ENCODE measurements at places on chromosomes 1 and 21. TPM values are rescaled to one million over a fixed set of nuclear protein-coding genes. Genes with fewer than 3 reads are reported as not detected.

The S100A9 gene
- 550 TPM for polyA plus RNA-seq

The OLIG1 gene
- polyA plus RNA-seq, result 4.1 TPM

The DNALI1 gene
- 17.8 TPM for polyA plus RNA-seq

The PHACTR4 gene
- 15.1 TPM for polyA plus RNA-seq

The C4BPB gene
- polyA plus RNA-seq, result 5.1 TPM

The AMY1B gene
- 15.6 TPM for polyA plus RNA-seq

The RIMKLA gene
- 1.9 TPM for polyA plus RNA-seq

The CCDC30 gene
- 5.0 TPM for polyA plus RNA-seq

The SLC6A9 gene
- 8.9 TPM for polyA plus RNA-seq

The GJA5 gene
- polyA plus RNA-seq, result 11.1 TPM

The CCDC185 gene
- polyA plus RNA-seq, result not detected

The WNT2B gene
- polyA plus RNA-seq, result 1.9 TPM

The KRTAP10-10 gene
- not detected for polyA plus RNA-seq
